ENCODE measurements at places on chromosomes 1 and 21.

- DNase-seq: no peak
These were observed 356.5 kb upstream of the PTBP2 start for GRCh38 chr1:96365076-96365475.

DNA sequence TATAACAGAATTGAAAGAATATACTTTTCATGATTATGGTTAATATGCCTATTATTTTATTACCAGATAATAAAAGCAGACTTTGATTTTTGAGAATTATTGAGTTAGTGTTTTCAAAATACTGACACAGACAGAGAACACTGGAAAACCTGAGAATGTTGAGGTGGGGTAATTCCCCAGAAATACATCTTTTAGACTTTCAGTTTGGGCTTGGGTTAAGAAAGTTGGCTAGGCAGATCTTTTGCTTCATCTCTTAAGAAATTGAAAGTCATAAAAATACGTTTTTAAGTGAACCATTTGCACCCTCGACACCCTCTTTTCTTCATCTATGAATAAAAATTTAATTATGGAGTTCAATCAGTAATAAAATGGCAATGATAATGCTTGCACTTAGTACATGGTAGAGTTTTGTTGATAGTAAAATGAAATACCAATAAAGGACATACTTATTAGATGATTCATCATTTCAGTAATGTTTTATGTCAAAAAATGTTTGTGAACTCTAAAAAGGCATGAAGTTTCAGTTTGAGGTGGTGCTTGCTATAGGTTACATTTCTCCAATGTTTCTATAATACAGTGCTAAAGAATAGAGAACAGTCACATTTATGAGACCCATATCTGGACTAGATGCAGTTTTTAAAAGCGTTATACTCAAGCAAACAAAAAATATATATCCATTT lies 1.9 kb upstream of the SAMSN1 start:
- DNase-seq: no peak

- no peak for DNase-seq
These were observed 69.7 kb downstream of the NFIA start for GRCh38 chr1:61152066-61152465.

- DNase-seq: no peak
These were observed 268.9 kb downstream of the HHAT start for GRCh38 chr1:210597555-210598134.

DNA sequence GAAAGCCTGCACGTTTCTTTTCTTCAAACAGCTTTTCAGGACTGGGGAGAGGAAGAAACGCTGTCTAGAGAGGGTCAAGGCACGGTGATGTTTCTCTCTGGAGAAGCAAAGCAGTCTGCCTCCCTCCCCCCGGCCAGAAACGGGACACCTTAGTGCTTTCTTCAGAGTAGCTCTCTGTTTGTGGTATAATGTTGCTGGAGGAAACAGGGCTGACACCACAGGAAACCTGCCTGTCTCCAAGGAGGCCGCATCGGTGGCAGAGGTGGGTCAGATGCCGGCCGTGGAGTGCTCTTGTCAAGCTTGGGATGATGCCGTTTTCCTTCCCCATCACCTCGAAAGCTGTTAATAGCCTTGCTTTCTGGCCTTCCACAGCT lies 139.4 kb downstream of the DHRS3 start:
- no peak for DNase-seq

DNA sequence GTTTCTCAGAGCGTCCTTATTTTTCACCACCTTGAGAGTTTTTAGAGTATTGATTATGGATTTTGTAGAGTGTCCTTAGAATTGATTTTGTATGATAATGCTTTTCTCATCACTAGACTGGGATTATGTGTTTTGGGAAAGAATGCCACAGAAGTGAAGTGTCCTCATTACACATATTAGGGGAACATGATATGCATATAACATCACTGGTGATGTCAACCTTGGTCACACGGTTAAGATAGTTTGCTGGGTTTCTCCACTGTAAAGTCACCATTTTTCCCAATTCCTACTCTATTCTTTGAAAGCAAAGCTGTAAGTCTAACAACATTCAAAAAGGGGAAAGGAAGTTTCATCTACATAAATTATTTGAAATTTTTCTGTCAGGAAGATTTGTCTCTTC lies 39.6 kb upstream of the PALMD start:
- no peak for DNase-seq

DNA sequence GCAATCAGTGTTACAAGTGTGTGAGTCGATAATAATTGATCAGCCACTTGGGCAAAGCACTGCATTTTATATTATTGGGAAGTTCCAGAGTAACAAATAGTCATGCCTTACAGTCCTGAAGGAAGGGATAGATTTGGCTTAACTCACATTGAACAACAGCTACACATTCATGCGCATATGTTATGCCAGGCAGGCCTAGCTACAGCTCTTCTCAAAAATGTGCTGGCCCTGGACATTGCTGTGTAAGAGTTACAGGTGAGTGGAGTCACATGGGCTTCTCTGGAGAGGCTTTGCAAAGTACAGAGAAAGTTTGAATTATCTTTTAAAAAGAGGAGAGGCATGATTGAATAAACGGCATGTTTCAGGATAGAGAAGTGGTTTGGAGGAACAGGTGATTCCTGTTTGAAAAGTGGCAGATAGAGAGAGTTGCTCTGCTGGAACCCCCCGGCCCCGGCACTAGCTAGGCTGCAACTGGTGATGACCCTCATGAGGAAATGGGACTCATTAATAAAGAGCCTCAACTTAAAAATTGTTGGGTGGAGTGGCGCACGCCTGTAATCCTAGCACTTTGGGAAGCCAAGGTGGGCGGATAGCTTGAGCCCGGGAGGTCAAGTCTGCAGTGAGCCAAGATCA lies 200.6 kb downstream of the CRB1 start:
- no peak for DNase-seq

- no peak for DNase-seq
These were observed 218.3 kb upstream of the SGIP1 start for GRCh38 chr1:66315671-66316070.

All from NCI-H1417 (cell line).